Calu3 (cell line): ENCODE measurements at places on chromosomes 7 and 10. TPM values are rescaled to one million over a fixed set of nuclear protein-coding genes. Genes with fewer than 3 reads are reported as not detected.

DNA sequence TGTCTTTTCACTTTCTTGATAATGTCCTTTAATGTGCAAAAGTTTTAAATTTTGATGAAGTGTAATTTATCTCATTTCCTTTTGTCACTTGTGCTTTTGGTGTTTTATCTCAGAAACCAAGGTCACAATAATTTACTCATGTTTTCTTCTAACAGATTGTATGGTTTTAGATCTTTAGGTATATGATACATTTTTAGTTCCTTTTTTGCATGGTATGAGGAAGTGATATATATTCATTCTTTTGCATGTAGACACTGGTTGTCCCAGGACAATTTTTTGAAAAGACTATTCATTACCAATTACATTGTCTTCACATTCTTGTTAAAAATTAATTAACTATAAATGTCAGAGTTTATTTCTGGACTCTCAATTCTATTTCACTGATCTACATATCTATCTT is 39.8 kb upstream of the GPR22 start:
- DNase-seq = no peak

DNA sequence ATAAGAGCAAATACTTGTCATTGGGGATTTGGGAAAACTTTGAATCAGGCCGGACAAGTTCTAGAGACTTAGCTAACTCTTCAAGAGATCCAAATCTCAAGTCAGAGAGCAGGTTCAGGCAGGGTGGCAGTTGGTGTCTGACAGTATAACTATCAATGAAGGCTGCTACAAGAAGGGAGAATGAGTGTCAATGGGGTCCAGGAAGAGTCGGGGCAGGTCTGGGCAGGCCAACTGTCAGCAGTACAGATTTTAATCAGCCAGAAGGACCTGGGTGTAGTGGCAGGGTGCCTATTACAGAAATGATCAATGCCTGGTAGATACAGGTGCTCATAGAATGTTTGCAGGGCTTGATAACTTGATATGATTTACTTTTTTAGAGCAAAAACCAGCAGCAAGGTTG is 751.1 kb downstream of the GRM8 start:
- DNase-seq = no peak

DNA sequence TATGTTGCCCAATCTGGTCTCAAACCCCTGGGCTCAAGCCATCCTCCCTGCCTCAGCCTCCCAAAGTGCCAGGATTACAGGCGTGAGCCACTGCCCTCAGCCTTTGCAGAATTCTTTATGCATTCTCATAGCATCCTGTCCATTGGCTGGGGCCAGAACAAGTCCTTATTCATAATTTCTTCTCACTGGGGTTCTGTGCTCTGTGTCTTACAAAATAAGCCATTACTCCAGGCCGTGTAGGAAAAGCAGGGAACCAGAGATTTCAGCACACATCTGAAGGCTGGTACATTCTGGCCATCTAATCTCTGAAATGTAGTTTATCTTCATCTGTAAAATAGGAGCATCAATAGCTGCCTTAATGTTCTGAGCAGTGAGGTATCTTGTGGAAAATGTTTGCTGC is 10.3 kb upstream of the OCM start:
- DNase-seq = no peak

GRCh38 chr10:79383974-79384606 is 36.8 kb downstream of the PPIF start:
- DNase-seq = no peak

Gene GIMAP7
- total RNA-seq = not detected in 2 replicates

Gene FAM171A1
- total RNA-seq = 1.0 and 2.6 TPM in 2 replicates

- no peak for DNase-seq
Observed at GRCh38 chr7:105002-105401, 87.4 kb upstream of the FAM20C start.

Gene TBX20
- total RNA-seq = 3.3 and 3.4 TPM in 2 replicates

DNA sequence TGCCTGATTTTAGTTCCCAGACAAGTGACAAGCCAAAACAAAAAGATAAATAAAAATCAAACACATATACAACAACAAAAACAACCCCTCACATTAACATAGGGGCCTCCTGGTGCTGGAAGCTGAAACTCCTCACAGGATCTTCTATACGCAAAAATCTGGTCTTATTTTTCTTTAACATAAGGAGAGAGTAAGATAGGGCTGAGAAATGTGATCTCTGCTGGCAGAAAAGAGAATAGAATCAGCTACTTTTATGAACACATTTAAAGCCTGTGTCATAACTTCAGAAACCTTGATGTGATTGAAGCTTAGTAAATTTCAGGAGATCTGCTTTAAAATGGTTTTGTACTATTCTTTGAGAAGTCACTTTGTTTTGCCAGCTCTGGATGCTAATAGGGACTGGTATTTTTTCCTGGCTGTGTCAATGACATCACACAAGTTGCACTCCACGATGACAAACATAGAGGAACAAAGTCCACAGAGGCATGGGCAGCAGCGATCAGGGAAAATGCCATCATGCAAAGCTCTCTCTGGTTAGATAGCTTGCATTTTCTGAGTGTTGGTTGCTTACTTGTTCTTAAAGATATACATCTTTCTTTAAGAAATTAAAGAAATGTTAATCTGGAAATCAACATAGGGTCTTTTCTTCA is 176.6 kb upstream of the SP4 start:
- peak; percentile 24 for DNase-seq

DNA sequence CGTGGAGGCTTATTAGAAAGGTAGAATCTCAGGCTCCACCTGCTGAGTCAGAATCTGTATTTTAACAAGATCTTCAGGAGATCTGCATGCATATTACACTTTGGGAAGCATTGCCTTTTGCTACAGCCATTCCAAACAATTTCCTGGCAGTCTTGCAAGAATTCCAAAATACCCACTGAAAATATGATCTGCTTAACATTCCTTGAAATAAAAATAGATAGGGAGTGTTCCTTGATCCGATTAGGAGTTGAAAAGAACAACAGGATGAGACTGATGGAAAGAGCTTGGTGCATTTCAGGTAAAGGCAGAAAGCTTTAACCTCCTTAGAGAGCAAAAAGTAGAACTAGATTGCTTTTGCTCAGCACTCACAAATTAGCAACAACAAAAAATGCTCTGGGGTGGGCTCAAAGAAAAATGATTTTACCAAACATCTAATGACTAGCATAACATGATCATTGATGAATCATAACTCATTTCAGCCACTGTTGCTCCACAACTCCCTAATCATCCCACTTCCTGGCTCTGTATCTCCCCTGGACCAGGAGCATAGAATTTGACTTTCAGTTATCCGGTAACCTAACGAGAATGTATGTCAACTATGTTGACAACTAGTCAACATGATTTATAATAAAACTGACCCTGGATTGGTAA is 115.2 kb downstream of the RNLS start:
- DNase-seq = no peak

GRCh38 chr7:150357270-150357669 is 11.4 kb upstream of the REPIN1 start:
- no peak for DNase-seq

DNA sequence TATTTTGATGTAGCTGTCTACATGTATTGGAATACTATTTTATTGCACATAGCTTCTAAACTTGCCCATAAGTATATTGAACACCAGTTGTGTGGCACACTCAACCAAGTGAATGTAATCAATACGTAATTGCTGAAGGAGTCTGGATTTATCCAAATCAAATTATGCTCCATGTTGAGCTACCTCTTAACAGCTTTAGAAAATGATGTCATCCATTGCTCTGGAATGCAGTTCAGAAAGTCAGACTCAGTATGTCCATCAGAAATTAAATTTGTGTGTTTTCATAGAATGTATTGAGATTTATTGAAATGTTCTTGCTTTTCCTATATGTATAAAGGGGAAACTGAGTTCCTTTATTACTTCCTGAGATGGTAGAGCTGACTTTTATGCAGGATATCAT is 25.0 kb upstream of the CCAR1 start:
- no peak for DNase-seq
